Stimulated activated CD8-positive, alpha-beta memory T cell treated with anti-CD3 and anti-CD28 coated beads, Interleukin-7, amount 100 ng/mL, for 1 hour (primary cell): ENCODE measurements at places on chromosomes 1 and 21.
A peak's percentile ranks its signal among the peaks of the same experiment; 100 is the strongest.

DNA sequence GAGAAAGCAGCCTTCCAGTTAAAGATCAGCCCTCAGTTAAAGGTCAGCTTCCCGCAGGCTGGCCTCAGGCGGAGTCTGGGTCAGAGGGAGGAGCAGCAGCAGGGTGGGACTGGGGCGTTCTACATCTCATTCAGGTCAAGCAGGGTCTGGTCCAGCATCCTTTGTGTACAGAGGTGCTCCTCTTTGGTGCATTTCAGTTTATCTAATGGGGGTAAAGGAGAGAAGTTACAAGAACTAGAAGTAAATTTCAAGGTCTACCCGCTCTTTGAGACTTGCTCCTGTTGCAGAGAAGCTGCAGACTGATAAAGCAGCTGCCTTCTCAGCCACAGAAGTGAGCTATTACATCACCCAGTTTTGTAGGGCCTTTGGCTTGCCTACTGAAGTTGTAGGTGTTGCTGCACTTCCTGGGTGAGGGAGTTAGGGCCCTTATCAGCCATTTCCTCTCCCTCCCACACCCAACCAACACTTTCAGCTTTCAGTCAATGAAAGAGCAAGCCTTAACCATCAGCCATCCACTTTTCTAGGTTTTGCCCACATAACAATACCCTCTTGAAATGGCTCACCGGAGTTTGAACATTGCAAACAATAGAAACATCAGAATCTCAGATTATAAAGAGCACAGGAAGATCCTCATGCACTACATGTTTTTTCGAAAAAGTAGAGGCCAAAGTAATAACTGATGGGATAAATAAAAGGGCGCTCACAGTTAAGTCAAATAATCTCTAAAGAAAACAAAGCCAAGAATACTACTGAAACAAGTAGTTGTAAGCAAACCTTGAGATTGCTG is 2.8 kb upstream of the NUP210L start:
- peak; percentile 25 for DNase-seq

- DNase-seq, result no peak
Observed at GRCh38 chr1:114707604-114708003, 9.0 kb downstream of the NRAS start.

DNA sequence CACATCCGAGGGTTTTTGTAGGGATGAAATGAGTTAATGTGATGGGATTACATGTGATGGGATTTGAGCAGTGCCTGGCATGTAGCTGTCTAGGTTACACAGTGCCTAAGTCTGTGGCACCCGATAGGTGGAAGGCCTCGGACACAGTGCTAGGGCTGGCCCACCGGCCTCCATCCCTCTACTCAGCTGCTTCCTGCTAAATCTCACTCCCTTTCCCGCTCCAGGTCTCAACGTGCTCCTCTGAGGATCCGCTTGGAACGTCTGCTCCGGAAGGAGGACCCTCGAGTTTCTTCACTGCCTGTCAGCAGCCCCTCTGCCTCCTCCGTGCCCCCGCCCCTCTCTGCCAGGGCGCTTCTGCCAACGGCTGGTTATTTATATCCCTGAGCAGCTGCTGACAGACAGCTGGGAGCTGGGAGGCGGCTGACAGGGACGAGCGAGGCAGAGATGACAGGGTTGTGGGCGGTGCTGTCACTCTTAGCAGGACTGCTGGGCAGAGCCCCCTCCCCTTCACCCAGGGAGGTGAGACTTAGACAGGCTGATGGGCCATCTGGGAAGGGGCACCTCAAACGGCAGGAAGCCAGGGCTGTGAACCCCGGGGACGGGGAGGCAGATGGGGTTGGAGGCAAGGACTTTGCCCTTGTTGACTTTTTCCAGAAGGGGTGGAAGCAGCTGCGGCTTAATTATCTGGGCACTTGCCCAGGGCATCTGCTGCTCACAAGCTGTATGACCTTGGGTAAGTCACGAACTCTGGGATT is 26.6 kb upstream of the LRRN2 start:
- no peak for DNase-seq

GRCh38 chr1:93549811-93550210 is 101.9 kb downstream of the FNBP1L start:
- no peak for DNase-seq

DNA sequence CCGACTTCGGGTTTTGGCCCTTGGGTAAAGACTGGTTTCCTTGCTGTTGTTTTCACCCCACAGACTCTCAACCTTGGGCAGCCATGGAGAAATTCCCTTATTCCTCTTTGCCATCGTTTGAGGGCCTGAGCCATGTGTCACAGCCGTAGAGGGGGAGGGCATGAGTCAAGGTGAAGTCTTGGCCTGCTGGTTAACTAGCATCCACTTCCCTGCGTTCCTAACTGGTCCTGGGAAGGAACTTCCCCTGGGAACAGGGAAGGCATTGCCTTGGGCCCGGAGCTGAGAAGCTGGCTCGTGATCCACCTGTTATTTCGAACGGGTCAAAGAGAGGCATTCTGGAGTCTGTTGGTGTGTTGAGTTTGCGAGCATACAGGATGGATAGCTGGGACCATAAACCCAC is 464.9 kb downstream of the CAMTA1 start:
- DNase-seq, result no peak

GRCh38 chr1:185860311-185860710 is 126.1 kb downstream of the HMCN1 start:
- DNase-seq, result no peak

DNA sequence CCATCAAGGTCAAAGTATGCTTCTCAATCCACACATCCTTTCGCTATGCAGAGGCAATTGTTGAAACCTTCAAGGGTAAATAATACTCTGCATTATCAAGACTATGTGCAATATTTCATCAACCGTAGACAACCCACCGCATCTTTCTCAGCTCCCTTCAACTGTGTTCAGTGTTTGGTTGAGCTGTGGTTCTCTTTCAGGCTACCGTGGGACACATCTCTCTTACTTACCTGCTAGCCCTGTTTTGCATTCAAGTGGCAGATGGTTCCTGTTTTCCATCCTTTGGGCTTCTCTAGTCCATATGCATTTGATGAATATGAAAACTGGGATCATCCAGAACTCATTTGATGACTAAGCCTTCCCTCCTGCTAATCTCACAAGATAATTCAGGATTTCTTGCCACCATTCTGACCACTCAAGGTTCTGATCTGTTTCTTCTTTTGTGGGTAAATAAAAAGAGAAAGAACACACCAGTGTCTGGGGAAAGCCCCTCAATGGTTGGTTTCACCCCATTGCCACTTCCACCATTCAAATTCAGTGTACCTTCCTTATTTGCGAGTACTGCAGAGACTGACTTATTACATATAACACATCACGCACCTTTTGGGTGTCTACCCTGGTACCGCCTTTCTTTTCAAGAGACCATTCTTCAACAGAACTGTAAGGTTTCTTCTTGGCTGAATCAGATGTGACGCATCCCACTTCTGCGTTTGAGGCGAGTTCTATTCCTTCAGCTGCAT is 61.7 kb downstream of the BACE2 start:
- DNase-seq, result no peak

DNA sequence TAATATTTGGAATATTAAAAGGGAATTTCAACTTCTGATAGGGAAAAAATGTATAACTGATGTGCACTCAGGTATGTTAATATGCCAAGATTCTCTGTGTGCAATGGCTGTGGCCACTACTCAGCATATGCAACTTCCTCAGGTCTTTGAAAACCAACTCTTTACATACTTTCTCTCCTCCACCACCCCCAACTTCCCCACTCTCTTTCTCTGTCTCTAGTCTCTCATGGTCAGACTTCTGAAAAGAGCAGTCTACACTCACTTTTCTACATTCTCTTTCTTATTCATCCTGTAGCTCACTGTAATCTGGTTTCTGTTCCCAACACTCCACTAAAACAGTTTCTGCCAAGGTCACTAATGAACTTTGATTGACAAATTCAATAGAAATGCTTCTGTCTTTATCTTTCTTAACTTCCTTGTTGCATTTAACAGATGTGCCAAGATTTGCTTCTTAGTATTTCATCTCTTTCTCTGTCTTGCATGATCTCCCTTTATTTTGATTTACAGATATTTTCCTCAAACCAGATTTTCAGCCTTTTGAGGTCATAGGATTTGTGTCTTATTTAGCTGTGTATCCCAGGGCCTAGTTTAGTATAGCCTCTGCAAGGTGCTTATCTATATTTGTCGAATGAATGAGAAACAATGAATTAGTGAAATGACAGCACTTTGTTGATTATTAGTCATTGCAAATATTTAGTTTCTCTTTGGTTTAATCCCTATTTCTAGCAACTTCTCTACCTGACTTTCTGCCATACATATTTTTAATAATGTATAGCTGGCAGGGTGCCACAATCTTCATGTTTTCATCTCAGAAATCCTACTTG is 168.9 kb downstream of the LMO4 start:
- DNase-seq, result no peak

DNA sequence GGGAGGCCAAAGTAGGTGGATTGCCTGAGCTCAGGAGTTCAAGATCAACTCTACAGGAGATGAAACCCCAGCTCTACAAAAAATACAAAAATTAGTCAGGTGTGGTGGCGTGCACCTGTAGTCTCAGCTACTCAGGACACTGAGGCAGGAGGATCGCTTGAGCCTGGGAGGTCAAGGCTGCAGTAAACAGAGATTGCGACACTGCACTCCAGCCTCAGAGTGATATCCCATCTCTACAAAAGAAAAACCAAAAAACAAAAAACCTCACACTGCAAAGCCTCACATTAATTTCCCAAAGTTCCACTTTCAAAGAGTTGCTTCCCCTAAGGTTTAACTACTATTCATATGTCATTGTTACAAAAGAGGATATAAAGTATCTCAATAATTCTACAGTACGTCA is 29.0 kb upstream of the FBXO28 start:
- DNase-seq, result no peak

GRCh38 chr1:192933744-192934143 is 124.9 kb downstream of the RGS2 start:
- no peak for DNase-seq

GRCh38 chr1:200899015-200899386 is 4.3 kb downstream of the INAVA start:
- no peak for DNase-seq
